GM23248 (cell line): ENCODE measurements at places on chromosomes 13 and 19. TPM values are rescaled to one million over a fixed set of nuclear protein-coding genes. Genes with fewer than 3 reads are reported as not detected.
A peak's percentile ranks its signal among the peaks of the same experiment; 100 is the strongest.

ZNF558 gene
- total RNA-seq: 20.9 and 21.6 TPM in 2 replicates

PIAS4 gene
- 16.8 and 21.0 TPM in 2 replicates for total RNA-seq

PEG3 gene
- 0.65 and 1.5 TPM in 2 replicates for total RNA-seq

GRCh38 chr13:35163674-35164073 is 221.6 kb downstream of the NBEA start:
- no peaks in the 10 kb centered on the region for H3K36me3 ChIP-seq
- H3K4me1 ChIP-seq: no peaks in the 10 kb centered on the region
- no peak overlapping the region for H3K4me3 ChIP-seq
- H3K27ac ChIP-seq: no peak overlapping the region
- no peaks in the 10 kb centered on the region for H3K27me3 ChIP-seq

DNA sequence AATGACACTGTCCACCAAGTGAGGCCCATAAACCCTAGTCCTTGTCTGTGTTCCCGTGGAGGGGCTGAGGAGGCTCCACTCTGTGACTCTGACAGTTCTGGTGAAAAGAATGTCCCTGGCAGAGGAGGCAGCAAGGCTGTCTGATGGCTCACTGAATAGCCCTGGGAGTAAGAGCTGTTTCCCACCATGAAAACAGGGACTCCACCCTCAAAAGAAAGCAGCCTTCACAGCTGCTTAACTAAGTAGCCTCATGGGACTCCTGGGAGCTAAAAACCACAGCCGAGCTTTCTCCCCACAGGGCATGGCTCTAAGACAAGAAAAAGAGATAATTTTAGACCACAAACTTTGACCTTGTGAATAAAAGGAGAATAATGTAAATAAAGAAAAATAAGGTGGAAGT is 135.1 kb upstream of the FRY start:
- peak; percentile 95 for DNase-seq
- no peaks in the 10 kb centered on the region for H3K27me3 ChIP-seq

DNA sequence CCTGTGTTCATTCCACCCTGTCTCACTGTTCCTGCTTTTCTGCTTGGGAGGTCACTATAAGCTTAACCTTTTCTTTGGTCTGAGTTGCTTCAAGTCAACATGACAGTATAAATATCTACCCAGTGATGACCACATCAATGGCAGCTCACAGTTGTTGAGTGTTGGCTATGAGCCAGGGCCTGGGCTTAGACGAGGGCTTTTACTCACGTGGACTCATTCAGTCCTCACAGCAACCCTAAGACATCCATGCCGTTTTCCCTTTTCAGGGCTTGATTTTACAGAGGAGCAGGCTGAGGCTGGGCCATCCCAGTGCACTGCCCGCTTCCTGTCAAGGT is 10.2 kb upstream of the CCDC97 start:
- H3K27ac ChIP-seq: peak overlapping the region; percentile 88
- DNase-seq: peak; percentile 86
- H3K36me3 ChIP-seq: peaks cover 60% of the 10 kb centered on the region
- H3K27me3 ChIP-seq: no peaks in the 10 kb centered on the region

DNA sequence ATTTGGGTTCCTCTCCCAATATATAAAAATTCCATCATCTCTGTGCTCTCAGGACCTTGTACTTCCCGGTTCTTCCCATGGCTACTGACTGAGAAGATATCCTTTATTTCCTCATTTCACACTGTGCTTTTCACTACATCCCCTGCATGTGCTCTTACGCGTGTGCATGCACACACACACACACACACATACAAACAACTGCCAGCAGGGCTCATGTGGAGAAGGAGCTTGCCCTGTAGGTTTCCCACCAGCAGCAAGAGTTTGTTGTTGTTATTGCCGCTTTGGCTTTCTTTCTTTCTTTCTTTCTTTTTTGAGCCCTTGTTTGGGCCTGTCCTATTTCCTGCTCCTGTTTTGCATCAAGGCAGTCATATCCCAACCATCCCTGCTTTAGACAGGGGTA is 43.6 kb downstream of the TEX26 start:
- no peaks in the 10 kb centered on the region for H3K36me3 ChIP-seq
- no peak overlapping the region for H3K27ac ChIP-seq
- H3K4me1 ChIP-seq: peaks cover 33% of the 10 kb centered on the region
- H3K27me3 ChIP-seq: no peaks in the 10 kb centered on the region
- no peak overlapping the region for H3K4me3 ChIP-seq
- DNase-seq: no peak
